ENCODE measurements at places on chromosomes 3 and 15.

GRCh38 chr15:95295363-95295762, 1035.1 kb upstream of the NR2F2 start:
- DNase-seq = no peak

- DNase-seq = no peak
These were observed 199.4 kb upstream of the ARRDC4 start for GRCh38 chr15:97761110-97761509.

- DNase-seq = peak; percentile 17
These were observed 148.4 kb downstream of the TIGIT start for GRCh38 chr3:114442246-114442645.

DNA sequence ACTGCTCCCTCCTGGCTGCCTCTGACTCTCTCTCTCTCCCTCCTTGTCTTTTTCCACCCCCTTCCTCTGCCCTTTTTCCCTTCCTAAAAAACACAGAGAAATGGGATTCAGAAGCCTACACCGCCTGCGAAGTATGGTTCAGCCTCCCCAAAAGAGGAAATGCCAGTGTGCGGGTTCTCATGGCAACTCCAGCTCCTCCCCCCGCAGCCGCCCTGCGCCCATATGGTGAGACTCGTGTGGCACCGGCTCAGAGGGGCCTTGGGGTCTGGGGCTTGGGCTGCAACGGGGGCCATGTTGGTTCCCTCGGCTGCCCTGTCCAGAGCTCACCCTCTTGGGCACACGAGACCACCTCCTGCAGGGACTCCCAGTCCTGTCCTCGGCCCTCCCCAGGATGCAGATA, 23.6 kb upstream of the LINGO1 start:
- DNase-seq = no peak

DNA sequence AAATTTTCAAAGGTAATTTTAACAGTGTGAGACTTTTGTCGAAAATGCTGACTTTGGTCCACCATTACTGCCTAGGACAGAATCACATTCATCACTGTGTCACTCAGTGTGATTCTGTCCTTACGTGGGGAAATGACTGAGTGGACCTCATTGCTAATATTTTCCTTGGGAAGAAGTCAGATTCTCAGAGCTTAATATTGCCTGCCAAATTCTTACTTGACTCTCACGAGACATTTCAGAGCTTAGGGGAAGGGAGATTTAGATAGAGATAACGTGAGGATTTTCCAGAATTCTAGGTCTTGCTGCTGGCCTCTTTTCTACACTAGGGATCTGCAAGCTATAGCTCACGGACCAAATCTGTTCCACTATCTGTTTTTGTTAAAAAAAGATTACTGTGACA, 270.4 kb downstream of the SUCLG2 start:
- no peak for DNase-seq

GRCh38 chr15:31235311-31236183, 91.1 kb upstream of the KLF13 start:
- no peak for DNase-seq

DNA sequence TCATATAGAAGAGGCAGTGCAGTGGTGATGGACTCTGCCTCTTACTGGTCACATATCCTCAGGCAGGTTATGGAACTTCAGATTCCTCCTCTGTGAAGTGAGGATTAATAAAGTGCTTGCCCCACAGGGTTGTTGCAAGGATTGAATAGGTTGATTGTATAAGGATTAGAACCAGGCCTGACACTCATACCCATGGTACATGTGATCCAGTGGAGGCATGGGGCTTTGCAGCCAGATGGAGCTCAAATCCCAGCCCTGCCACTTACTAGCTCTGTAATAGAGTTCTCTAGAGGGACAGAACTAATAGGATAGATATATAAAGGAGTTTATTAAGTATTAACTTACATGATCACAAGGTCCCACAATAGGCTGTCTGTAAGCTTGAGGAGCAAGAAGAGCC, 184.6 kb upstream of the EIF1B start:
- no peak for DNase-seq

All from AG04449 (cell line).